ENCODE measurements at places on chromosomes 13 and 19.

- no peak for DNase-seq
These were observed 594.6 kb downstream of the PCDH9 start for GRCh38 chr13:66635526-66635925.

DNA sequence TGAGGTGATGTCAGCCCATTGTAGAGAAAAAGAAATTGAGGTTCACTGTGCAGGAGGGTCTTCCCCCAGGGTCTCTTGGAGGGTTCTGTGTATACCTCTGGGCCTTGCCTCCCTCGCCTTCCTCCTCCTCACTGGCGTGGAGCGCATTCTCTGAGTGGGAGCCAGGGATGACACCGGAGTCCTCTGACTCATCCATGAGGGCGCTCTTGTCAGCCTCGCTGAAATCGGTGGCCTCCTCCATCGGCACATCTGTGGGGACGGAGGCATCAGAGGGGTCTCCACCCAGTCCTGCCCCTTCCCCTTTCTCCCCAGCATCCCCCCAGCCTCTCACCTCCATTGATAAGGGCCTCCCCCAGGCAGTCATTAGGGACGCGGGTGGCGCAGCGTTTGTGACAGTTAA is 16.2 kb downstream of the PRKD2 start:
- no peak for DNase-seq

DNA sequence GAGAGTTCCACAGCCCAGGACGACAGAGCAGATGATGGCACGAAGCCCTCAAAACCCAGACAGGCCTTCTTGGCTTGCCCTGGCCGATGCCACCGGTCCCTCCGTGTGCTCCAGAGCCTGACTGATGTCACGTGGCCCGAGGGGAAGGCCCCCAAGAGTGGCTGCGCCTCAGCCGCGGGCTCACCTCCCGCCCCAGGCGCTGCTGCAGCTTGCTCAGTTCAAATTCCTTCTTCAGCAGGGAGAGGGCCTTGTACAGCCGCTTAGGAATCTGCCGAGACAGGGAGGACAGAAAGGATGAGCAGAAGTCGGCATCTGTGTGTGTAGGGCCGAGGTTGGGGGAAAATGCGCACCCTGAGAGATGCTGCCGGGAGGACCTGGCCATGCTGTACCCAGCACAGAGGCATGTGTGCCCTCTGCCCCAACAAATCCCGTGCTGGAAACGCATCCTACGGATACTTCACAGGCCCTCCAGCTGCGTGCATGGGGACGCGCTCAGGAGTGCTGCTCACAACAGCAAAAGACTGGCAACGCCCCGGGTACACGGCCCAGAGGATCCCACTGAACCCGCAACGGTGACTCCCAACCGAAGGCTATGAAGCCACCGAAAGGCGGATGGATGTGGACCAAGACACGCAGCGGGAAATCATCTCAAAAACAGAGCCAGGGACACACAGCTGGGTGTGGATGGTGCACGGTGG is 12.9 kb downstream of the LONP1 start:
- no peak for DNase-seq

DNA sequence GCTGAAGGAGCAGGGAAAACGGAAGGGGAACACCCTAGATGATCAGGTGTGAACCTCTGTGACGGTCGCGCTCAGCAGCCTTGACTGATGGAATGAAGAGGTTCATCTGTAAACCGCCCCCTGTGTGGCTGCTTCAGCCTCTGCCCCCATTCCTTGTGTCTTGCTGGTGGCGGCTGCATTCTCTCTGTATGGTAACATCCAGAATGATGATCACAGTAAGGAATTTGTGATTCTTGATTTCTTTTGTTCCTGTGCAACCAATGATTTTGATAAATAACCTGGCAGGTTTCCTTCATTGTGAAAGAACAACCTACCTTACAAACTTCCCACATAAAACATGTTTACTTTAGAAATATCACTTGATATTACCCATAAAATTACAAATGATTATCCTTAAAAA is 118.7 kb upstream of the MCF2L start:
- no peak for DNase-seq

GRCh38 chr13:45881353-45881752 is 29.8 kb upstream of the SIAH3 start:
- DNase-seq, result no peak

- no peak for DNase-seq
These were observed 16.0 kb downstream of the PRKCSH start for GRCh38 chr19:11451327-11451870.

DNA sequence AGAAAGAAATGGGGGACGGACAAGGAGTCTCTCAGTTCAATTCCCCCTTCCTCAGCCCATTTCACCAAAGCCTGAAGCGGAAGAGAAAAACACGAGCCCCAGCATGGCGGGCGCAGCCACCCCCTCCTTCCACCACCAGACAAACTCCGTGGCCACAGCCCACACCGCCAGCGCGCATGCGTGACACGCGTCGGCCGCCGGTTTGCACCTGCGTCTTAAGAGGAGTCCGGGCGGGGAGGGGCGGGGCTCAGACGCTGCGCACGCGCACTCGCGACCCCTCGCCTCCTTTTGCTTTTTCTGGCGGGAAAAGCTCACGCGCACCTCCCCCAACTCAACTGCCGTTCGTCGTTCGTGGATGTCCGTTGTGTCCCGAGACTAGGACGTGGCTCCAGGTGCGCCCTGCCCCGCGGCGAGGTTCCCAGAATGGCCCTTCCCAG is at the start of gene KASH5:
Gene KASH5, plus strand, starts transcription at position 314 of the 437 bp plus-strand sequence. CDS start 2,635 bp downstream, outside the sequence.
- DNase-seq, result peak; percentile 89

GRCh38 chr19:19062454-19063182 is 1.2 kb upstream of the SLC25A42 start:
- no peak for DNase-seq

- DNase-seq, result no peak
These were observed 734.9 kb upstream of the PCDH9 start for GRCh38 chr13:67964986-67965385.

DNA sequence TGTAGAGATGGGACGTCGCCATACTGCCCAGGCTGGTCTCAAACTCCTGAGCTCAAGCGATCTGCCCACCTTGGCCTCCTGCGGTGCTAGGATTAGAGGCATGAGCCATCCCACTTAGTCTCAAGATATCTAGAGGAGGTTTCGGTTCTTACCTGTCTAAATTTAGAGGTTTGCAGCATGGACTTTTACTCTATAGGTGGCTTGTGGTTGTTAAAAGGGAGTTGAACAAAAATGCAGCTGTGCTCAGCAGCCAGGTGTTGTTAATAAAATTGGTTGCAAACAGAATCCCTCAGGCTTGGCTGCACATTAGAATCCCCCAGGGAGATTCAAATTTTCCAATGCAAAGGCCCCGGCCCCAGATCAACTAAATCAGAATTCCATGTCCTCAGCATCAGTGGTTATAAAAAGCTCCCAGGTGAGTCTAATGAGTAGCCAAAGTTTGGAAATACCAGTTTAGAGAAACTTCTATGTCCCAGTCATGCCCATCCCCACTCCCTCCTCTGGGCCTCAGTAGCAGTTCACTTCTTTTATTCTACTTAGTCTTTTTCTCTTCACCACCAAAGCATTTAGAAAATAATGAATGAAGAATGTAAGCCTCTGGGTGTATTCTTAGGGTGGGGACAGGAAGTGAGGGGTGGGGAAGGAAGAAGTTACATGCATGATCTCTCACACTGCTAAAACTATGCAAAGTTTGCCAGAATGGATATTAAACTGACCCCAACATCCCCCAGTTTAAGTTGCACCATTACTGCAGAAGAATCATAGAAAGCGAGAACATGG is 471.0 kb downstream of the COG6 start:
- DNase-seq, result no peak

GRCh38 chr13:110121422-110122083 is 185.4 kb downstream of the COL4A1 start:
- DNase-seq, result no peak

GRCh38 chr19:2540646-2541454 is 64.9 kb downstream of the GADD45B start:
- no peak for DNase-seq

DNA sequence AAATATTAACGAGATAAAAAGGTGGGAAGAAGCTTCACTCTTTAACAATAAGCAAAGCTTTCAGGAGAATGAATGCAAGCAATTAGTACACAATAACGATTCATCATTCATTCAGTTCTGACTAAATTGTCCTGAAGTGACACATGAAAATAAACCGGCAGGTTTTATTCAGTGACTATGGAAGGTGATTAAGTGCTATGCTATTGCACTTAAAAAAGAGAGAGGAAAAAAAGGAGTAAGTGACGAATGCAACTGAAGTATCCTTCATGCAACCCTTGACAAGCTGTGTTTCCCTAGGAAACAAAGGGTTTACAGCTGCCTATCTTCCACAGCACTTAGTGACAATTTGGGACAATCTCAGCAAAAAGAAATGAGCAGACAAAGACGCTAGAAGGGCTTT is 1.4 kb downstream of the LIG4 start:
- no peak for DNase-seq

DNA sequence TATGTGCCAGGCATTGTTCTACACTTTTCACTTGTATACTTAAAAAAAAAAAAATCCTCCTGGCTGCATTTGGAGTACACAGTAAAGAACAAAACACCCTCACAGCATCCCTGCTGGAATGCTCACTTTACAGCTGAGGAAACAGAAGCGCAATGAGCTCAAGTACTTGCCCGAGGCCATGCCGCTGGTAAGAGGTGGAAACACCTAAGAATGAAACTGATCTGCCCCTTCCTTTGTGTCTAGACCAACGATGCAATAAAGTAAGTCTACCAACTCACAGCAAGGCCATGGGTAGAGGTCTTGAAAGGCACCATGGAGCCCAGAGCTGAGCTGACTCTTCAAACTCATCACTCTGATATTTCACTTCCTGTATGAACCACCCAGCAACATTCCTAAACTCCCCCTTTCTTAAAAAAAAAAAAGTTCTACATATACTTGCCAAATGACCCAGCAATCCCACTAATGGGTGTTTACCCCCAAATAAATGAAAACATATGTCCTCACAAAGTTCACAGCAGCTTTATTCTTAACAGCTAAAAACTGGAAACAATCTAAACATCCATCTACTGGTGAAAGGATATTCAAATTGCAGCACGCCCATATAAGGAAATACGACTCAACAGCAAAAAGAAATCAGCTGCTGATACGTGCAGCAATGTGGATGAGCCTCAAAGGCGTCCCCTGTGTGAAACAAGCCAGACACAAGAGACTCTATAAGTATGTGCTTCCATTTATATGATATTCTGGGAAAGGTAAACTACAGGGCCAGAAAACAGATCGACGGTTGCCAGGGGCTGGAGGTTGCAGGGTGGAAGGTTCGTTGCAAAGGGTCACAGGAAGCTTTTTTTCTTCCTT is 236.6 kb upstream of the MAB21L1 start:
- DNase-seq, result no peak

- DNase-seq, result no peak
These were observed 181.7 kb downstream of the UQCRFS1 start for GRCh38 chr19:29031216-29031615.

GRCh38 chr19:55563261-55563690 is 17.4 kb downstream of the ZNF579 start:
- DNase-seq, result no peak

DNA sequence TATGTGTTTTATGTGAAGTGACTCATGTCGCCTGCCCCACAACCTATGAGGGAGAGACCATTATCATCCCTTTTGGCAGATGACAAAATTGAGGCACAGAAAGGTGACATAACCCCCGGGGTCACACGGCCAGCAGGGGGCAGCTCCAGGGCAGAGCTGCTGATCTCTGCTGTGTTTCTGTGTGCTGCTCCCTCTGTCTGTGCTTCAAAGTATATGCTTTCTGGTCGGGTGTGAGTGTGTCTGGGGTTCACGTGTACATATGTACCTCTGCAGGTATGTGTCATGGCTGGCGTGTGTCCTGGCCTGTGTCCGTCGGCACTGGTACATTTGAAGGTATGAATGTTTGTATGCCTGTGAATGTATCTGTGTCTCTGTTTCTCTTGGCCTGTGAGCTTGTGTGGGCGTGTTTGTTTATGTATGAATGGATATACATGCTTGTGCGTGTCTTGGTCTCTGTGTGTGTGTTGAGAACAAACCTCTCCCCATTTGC is 7.1 kb downstream of the LIPE start:
- DNase-seq, result peak; percentile 85
